ENCODE measurements at places on chromosomes 6 and 20. TPM values are rescaled to one million over a fixed set of nuclear protein-coding genes. Genes with fewer than 3 reads are reported as not detected.

DNA sequence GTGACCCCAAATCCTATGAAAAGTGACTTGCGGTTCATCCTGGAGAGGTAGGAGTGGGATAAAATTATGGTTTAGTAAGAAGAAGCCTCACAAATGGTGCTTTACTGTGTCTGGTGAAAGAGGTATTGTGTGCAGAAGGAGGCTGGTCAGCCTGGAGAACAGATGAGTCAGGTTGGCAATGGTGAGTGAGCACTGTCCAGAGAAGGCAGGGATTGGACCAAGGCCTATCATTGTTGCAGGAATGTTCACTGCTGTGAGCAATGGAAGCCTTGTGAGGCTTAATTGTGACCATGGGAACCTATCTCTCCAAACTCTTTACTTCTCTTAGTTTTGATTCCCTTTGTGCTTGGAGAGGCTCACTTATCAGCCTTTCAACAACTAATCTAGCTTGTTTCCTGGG lies 89.0 kb upstream of the KCNK16 start:
- DNase-seq, result peak; percentile 71

- no peak for DNase-seq
Observed at GRCh38 chr20:53138454-53139262, 166.5 kb downstream of the TSHZ2 start.

DNA sequence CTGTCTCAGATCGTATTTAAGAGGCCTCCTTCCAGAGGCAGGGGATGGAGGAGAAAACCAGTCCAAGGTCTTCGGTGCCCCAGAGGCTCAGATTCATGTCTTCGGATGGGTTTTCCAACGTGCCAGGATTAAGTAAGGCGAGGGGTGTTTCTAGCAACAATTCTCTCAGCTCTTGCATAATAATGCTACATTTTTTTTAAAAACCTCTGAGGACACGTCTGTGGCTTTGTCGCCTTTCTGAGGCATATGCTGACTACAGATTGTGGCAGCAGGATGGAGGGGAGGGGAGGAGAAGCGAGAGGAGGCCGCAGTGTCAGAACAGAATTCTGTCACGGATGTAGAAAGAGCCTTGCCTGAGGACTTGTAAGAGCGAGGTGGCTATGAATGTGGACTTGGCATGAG lies 17.7 kb upstream of the CCDC167 start:
- DNase-seq, result no peak

GRCh38 chr6:37298958-37299357 lies 41.0 kb upstream of the TMEM217 start:
- DNase-seq, result no peak

DNA sequence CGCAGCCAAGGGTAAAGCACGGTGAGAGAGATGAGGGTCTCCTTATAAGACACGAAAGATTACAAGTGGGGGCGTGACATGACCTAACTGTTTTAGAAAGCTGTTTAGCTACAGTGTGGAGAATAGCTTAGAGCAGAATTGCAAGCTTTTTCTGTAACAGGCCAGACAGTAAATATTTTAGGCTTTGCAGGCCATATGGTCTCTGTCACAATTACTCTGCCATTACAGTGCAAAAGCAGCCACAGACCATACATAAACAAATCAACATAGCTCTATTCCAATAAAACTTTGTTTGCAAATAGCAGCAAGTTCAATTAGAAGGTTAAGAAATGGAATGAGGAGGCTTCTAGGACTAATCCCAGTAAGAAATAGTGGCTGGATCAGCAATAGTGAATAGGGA lies 16.8 kb downstream of the PGM3 start:
- DNase-seq, result no peak

DNA sequence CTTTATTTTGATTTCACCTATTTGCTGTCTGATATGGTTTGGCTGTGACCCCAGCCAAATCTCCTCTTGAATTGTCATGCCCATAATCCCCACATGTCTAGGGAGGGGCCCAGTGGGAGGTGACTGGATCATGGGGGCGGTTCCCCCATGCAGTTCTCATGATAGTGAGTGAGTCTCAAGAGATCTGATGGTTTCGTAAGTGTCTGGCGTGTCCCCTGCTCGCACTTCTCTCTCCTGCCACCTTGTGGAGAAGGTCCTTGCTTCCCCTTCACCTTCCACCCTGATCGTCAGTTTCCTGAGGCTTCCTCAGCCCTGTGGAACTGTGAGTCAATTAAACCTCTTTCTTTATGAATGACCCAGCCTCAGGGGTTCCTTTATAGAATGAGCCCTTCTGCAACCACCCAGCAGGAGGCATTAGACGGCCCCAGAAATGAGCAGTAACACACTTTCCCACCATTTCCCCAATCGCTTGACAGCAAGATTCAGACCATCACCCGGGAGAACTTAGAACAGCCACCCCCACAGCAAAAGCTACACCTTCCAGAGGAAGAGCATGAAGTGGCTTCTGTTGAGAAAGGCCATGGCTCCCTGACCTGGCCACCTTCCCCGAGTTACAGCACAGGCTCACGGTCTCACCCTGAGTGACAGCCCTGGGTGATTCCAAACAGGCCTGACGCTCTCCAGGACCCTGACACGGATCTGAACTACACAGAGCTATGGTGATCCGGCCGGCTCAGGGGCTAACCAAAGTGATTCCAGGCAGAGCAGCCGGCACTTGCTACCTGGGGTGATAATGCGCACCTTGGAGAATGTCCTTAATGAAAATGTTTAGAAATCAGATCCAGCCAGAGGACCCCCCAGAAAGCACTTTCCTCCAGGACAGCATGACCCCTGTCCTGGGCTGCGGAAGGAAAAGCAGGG lies 131.2 kb upstream of the CDH4 start:
- peak; percentile 76 for DNase-seq

Gene SPATS1
- polyA plus RNA-seq, result not detected

DNA sequence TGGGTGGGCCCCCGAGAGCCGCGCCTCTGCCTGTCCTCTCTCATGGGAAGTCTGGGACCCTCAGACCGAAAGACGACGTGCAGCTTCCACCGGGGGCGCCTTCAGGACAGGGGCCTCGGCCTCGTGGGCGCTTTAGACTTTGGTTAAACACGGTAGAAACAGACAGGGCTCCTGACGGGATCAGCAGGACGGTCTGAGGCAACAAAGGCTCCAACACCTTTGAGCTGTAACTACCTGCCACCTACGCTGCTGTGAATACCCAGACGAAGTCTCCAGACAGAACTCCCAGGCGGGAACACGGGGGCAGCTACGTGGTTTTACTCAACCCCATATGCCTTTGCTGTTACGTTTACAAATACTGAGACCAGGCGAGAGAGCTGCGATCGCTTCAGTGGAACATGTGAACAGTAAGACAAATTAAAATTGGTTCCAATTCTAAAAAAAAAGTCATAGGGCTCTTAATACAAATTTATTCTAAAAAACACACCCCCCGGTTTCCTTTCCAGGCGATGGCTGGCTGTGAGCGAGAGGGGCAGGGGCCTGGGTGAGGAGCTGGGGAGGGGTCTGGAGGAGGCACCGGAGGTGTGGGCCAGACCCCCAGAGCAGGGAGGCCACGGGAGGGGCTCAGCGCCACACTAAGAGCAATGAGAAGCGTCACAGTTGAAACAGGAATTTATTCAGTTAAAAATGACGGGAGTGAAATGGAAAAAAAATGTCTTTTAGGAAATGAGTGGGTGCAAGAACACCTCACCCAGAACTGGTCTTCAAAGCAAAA lies 453.2 kb downstream of the QKI start:
- no peak for DNase-seq

DNA sequence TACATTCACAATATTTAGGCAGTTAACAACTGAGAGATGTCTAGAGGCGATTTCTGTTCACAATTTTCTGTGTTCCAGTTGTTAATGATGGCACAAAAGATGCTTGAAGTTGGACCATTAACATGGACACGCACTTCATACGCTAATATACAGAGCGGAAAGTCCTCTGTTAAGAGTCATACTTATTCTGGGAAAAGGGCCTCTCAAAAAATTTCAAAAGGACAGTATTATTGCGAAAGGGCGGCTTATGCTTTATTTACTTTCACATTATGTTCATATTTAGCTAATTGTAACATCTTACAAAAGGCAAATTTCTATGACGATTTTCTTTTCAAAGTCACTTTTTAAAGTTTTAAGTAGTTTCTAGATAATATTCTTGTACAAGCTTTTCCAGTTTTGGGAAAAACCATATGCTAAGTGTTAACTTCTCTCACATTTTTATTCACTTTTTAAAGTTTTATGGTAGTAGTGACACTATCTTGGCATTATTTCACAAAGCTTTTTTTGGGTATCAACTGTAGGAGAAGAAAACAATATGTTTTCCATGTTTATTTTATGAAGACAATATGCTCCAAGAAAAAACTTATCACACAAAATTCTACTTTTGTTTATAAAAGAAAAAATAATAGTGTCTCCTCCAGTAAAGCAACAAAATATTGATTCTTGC lies 62.3 kb downstream of the MAP7 start:
- no peak for DNase-seq

GRCh38 chr6:33888183-33888582 lies 84.4 kb upstream of the MLN start:
- DNase-seq, result no peak

DNA sequence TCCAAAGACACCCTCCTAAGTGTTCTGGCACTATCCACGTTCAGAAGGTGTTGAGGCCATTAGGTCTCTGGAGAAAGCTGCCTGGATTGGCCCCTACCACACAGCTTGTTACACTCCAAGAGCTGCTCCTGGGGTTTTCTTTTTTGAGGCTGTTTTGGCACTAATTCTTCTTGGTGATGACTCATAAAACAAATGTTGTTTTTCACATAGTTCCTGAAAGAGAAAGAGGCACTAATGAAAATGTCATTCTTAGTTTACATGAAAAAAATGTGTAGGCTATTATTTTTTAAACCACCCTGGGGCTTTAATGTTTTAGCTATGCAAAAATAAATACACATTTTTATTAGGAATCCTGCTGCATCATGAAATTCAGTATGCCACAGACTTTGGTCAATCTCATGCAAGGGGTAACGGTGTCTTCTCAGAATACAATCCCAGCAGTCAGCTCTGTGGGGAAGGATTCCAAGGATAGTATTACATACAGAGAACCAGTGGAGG lies 38.1 kb downstream of the TBPL1 start:
- DNase-seq, result peak; percentile 48

Gene CLDN20
- not detected for polyA plus RNA-seq

DNA sequence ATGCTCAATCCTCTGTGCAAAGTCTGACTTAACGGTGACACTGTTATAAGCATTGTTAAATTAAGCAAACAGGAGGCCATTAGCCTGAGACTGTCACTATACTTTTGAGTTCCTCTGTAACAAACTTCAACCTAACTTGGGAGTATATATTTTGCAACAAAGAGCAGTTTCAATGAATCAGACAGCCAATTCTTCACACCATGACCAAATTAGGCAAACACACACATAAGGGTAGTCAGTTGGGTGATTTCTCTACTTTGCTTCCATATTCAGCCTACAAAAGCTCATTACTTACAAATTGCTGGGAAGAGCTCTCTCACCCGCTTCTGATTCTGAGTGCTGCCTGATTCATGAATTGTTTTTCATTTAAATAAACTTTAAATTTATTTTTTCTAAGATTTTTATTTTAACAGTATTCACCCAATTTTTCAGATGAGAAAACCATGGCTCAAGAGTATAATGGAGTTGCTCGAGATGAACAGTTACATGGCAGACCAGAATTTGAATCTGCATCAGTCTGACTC lies 60.5 kb downstream of the HACE1 start:
- DNase-seq, result no peak

- no peak for DNase-seq
Observed at GRCh38 chr6:56944661-56945060, 10.2 kb upstream of the BEND6 start.

DNA sequence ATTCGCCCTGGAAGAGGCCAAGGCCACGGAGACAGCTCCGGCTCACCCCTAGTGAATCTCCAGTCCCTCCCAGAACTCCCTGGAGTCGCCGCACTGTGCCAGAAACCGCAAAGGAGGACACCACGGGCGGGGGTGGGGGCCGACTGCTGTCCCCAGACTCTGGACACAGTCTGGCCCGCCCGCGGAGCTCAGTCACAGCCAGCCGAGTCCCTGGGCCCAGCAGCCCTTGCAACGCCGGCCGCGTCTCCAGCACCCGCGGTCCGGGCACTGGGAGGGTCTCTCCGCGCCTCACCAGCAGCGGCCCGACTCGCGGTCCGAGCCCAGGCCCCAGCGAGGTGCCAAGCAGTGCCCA lies 518 bp downstream of the PEX6 start:
- no peak for DNase-seq

DNA sequence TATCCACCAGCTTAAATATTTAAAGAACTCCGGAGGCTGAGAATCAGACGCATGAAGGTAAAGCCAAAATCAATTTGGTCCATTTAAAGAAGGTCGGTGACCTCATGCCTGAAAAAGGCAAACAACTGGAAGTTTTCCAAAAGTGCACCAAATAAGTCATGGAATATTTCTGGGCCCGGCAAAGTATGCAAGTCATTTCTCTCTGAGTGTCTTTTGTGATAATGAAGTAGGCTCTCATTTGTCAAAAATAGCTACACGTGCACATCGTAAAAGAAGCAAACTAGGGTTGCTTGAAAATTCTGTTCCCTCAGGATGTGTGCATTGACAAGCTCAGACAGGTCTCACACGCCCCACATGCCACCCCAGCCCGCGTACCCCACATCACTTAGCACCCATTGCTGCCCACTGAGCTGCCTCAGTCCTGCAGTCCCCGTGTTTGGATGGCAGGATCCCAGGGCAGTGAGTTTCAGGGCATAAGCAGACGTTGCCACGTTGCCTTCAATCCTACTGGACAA lies 20.5 kb upstream of the PYGB start:
- peak; percentile 62 for DNase-seq
